ENCODE measurements at places on chromosomes 6 and 20. TPM values are rescaled to one million over a fixed set of nuclear protein-coding genes. Genes with fewer than 3 reads are reported as not detected.
A peak's percentile ranks its signal among the peaks of the same experiment; 100 is the strongest.

Gene CGAS
- 20.7 TPM for total RNA-seq

DNA sequence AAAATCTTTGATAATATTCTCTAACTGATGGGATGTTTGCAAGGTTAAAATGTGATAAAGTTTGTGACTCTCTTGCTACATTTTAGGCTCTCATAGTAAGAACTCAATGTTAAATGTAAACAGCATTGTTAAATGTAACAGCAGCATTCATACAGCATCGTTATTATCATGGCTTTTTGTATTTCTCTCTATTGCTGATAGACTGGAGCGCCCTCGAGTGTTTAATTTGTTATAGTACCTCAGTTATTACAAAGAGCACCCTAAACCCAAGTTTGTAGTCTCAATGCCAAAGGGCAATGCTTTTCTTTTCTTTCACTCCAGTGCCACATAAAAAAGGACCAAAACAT, 14.9 kb upstream of the TTPAL start:
- no peaks in the 10 kb centered on the region for H3K4me1 ChIP-seq
- H3K4me3 ChIP-seq = no peak overlapping the region
- no peak overlapping the region for H3K27ac ChIP-seq
- no peaks in the 10 kb centered on the region for H3K36me3 ChIP-seq
- no peaks in the 10 kb centered on the region for H3K27me3 ChIP-seq

Gene RNF146
- total RNA-seq = 27.2 TPM

DNA sequence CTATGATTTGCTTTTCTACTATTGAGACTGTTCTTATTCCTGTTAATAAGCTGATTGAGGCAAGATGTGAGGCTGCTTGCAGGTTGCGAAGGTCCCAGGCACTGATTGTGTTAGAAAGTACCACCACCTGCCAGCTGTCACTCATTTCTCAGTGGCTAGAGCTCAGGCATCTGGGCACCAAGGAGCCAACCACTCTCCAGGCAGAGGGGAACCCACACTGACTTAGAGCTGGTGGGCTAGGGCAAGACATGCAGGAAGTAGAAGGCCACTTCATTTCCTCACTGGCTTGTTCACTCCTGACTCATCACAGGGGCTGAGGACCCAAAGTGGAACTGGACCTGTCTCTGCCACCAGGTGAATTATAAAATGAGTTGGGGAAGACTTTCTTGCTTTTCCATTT, 7.8 kb upstream of the DLL1 start:
- no peak overlapping the region for H3K4me3 ChIP-seq
- no peak for DNase-seq
- no peak overlapping the region for H3K27ac ChIP-seq

GRCh38 chr6:119526561-119527230, 177.1 kb upstream of the MAN1A1 start:
- H3K4me3 ChIP-seq = no peak overlapping the region
- no peak for DNase-seq
- H3K36me3 ChIP-seq = no peaks in the 10 kb centered on the region
- no peak overlapping the region for H3K27ac ChIP-seq
- no peaks in the 10 kb centered on the region for H3K4me1 ChIP-seq
- H3K27me3 ChIP-seq = peaks cover 24% of the 10 kb centered on the region

DNA sequence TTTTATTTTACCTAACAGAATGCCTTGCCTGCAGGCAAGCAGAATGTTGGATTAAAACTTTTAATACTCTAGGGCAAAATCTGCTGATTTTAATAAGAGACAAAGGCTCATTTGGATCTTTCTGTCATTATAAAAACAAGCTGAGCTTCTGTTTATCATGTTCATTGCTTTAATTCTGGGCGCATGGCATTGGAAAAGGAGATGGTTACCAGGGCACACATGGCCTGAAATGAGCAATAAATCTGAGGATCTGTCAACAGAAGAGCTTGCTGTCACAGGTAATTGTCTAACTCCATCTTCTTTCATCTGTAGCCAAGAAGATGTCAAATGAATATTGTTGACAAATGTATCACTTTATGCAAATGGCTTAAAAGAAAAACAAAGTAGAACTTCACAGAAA, 439.6 kb downstream of the DOK5 start:
- no peak overlapping the region for H3K4me3 ChIP-seq
- no peaks in the 10 kb centered on the region for H3K27me3 ChIP-seq
- H3K36me3 ChIP-seq = no peaks in the 10 kb centered on the region
- no peaks in the 10 kb centered on the region for H3K4me1 ChIP-seq

- H3K4me3 ChIP-seq = no peak overlapping the region
- H3K27me3 ChIP-seq = no peaks in the 10 kb centered on the region
- no peaks in the 10 kb centered on the region for H3K4me1 ChIP-seq
- no peak for DNase-seq
- H3K27ac ChIP-seq = no peak overlapping the region
Observed at GRCh38 chr6:21729431-21729830, 135.9 kb downstream of the SOX4 start.

DNA sequence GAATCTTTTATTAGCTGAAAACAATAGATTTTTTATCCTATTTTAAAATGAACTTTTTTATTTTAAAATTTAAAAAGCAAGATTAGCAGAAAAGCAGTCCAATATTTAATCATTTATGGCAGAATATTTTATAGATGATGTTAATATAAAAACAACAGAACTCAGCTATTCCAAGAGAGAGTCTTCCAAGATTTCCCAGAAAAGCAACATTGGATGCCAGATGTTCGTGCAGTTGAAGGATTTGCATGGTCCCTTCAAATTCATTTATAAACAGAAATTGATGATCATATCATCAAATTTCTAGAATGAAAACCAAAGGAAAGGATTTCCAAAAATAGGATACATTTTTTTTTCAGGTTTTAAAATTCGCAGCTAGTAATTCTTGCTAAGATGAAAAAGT, 25.4 kb upstream of the CNKSR3 start:
- DNase-seq = no peak
- no peaks in the 10 kb centered on the region for H3K4me1 ChIP-seq
- no peaks in the 10 kb centered on the region for H3K36me3 ChIP-seq
- no peak overlapping the region for H3K4me3 ChIP-seq
- H3K27ac ChIP-seq = no peak overlapping the region

Gene MAK
- 0.48 TPM for total RNA-seq

GRCh38 chr20:10260316-10260715, 41.7 kb downstream of the SNAP25 start:
- peaks cover 12% of the 10 kb centered on the region for H3K27me3 ChIP-seq
- DNase-seq = no peak
- H3K4me3 ChIP-seq = no peak overlapping the region
- H3K27ac ChIP-seq = no peak overlapping the region
- no peaks in the 10 kb centered on the region for H3K4me1 ChIP-seq

DNA sequence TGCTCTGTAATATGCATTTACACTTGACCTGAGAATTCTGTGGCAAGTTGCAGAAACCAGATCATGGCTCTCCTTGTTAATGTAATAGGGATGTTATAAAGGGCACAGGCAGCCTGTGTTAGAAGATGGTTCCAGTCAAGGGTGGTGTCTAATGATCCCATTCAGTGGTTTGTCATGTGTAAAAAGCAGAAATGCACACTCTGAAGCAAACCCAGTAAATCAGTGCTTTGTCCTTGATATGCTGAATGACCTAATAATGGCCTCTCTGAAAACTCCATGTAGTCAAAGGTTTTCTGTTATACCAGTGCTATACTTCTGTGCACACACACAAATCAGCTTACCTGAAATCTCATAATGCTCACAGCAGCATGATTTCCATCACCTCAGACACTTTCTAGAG, 66.2 kb downstream of the SOBP start:
- peaks cover 11% of the 10 kb centered on the region for H3K27me3 ChIP-seq
- no peak overlapping the region for H3K27ac ChIP-seq
- H3K36me3 ChIP-seq = no peaks in the 10 kb centered on the region
- H3K4me1 ChIP-seq = no peaks in the 10 kb centered on the region
- no peak overlapping the region for H3K4me3 ChIP-seq
- DNase-seq = no peak

Gene MCCD1
- not detected for total RNA-seq

- no peak overlapping the region for H3K4me3 ChIP-seq
- H3K27ac ChIP-seq = no peak overlapping the region
- no peaks in the 10 kb centered on the region for H3K36me3 ChIP-seq
- no peaks in the 10 kb centered on the region for H3K27me3 ChIP-seq
- DNase-seq = no peak
Observed at GRCh38 chr6:168209420-168209819, 110.2 kb downstream of the DACT2 start.

GRCh38 chr20:35304956-35305355, 12.7 kb upstream of the FAM83C start:
- H3K4me3 ChIP-seq = peak overlapping the region; percentile 87
- H3K4me1 ChIP-seq = peaks cover 73% of the 10 kb centered on the region
- H3K36me3 ChIP-seq = peaks cover 2% of the 10 kb centered on the region
- H3K27ac ChIP-seq = peak overlapping the region; percentile 97
- H3K27me3 ChIP-seq = no peaks in the 10 kb centered on the region

Gene ZNF311
- total RNA-seq = 2.1 TPM

All from activated T-cell treated with anti-CD3 and anti-CD28 coated beads, Interleukin-2, amount 50 U/mL, for 72 hours (primary cell).